Cerebellum (tissue), 4 donors: ENCODE measurements at places on chromosomes 12 and 14.

DNA sequence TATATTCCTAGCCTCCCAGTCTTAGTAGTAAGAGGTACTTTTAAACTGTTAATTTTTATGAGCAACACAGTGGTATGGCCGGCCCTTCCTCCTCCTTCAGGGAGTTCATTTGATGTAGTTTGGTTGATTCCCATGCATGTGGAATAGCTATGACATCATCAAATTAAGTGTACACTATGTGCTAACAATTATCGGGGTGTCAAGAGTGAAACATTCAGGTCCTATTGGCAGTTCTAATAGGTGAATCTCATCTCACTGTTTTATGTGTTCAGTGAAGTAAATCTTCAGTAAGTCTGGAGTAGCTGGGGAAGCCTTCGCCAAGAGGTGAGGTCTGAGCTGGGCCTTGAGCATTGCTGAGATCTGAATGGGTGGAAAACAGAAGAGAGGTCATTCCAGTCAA is 656.5 kb downstream of the DIO2 start:
- DNase-seq, result no peak

- DNase-seq, result peak; percentile 83
Measured at GRCh38 chr12:57864442-57865083, 18.0 kb upstream of the CTDSP2 start.

DNA sequence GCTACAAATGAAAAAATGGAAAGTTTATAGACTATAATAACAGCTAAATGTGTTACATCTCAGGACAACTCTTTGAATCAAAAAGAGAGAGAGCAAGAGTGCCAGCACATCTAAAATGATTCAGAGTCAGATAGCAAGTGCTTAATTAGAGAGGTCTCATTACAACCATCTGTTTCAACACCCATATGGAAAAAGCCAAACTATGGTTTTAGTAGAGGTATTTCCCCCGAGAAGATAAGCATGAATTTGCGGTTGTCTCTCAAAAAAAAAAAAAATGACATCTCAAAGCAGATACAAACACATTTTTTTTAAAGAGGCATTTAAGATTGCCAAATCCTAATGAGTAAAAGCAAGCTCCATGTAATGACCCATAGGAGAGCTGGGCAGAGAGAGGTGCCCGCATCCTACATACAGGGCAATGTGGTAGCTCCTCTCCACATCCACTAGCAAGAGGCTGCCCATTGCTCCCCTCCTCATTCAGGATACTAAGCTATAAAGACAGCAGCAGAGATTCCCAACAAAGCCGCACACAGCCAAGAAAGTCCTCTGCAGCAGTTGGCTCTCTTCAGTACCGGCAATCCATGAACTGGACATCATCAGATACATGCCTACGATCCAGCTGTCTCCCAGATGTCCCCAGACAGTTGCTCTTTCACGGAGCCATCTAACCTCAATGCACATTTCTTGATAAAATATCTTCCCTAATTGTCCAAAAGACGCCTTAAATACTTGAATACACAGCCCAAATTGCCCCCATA is 100.4 kb downstream of the EFCAB11 start:
- DNase-seq, result no peak

GRCh38 chr12:132373901-132374611 is 44.7 kb upstream of the GALNT9 start:
- DNase-seq, result peak; percentile 67

DNA sequence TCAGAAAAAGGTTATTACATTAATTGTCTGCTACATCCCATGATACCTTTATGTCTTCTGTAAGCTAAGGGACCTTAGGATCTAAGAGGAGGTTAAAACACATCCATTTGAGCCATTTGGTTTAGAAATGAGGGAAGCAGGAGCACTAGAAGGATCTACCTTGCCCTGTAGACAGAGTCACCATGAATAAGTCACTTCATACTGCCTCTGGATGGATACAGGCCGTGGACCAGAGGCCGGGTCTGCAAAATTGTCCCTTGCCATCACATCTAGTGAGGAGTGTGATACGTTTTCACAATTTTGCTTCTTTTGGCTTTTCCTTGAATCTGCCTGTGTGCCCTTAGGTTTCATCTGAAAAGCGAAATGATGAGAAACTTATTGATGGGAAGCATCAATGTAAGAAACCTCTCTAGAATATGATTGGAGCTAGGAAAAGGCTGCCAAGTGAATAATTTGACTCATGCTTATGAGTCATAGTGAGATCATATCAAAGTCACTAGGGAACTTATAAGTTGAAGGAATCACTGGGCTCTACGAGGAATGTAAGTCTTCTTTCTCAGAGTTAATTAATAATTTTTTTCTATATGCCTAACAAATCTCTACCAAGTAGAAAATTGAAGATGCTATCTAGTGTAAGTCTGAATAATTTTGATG is 10.8 kb downstream of the GLRX5 start:
- DNase-seq, result no peak

DNA sequence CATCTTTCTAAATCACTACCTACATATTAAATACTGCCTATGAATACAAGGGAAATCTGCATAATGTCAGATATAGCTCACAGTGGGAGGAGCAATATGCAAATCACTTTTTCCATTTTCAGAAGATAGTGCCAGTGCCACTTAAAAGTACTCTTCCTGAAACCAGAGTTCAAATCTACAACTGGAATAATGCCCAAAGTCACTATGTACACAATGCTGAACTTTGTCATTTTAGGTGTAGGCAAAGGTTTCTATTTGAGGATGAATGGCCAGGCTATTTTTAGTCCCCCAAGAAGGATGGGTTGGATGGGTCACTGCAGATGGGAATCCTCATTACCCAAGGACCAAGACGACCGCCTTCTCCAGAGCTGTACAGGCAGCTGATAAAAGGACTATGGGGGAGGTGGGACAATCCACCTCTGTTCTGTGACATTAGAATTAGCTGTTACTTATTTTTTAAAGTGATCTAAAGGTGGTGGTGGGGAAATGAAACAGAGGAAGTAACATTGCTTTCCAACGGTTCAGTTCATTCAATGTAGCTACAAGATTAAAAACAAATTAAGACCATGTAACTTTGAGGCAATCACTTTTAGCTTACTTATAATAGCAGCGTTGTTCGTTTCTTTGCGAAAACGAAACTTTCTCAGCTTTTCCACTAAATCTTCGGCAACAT is 5.6 kb downstream of the GMFB start:
- DNase-seq, result no peak

- DNase-seq, result no peak
Measured at GRCh38 chr12:182381-182892, 31.5 kb downstream of the SLC6A12 start.

DNA sequence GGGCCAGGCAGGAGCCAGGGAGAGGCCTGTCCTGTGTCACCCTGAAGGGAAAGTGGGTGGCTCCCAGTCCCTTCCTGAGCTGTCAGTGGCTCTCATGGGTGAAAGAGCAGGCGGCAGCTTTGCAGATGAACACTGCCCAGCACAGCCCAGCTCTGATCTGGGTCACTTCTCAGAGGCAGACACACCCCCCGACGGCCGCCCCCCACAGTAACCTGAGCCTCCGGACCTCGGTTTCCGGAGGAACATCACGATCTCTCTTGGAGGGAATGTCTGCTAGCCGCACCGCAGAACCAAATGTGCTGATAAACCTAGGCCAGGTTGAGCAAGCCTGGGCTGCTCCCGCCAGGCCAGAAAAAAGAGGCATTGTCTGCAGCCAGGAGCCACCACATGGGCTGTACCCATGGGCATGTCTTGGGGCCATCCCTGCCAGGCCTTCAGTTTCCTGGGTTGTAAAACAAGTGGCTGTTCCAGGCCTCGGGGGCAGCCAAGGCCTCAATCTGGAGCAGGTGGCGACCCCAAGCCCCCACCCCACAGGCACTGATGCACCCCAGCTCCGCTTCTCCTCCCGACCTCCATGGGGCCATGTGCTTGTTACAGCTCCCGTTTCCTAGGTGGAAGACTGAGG is 57.6 kb downstream of the NCOR2 start:
- peak; percentile 62 for DNase-seq

DNA sequence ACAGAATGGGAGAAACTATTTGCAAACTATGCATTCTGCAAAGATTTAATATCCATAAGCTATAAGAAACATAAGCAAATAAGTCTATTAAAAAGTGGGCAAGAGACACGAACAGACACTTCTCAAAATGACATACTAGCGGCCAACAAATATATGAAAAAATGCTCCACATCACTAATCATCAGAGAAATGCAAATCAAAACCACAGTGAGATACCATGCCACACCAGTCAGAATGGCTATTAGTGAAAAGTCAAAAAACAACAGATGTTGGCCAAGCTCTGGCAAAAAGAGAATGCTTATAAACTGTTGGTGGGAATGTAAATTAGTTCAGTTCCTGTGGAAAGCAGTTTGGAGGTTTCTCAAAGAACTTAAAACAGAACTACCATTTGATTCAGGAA is 121.3 kb downstream of the KCNMB4 start:
- no peak for DNase-seq

GRCh38 chr14:32707742-32708500 is 230.8 kb upstream of the NPAS3 start:
- no peak for DNase-seq

DNA sequence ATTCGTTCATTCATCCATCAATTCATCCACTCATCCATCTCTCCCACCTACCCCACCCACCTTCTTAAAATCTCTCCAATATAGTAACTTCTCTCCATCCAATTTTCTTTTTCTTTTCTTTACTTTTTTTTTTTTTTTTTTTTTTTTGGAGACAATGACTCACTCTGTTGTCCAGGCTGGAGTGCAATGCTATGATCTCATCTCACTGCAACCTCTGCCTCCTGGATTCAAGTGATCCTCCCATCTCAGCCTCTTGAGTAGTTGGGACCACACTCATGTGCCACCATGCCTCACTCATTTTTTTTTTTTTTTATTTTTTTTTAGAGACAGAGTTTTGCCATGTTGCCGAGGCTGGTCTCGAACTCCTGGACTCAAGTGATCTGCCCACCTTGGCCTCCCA is 118.4 kb downstream of the SUDS3 start:
- DNase-seq, result no peak

- no peak for DNase-seq
Measured at GRCh38 chr12:109752117-109753053, 38.8 kb downstream of the FAM222A start.

- peak; percentile 17 for DNase-seq
Measured at GRCh38 chr12:51270067-51270950, at the start of gene SMAGP. TSS of gene SMAGP (minus strand) at chr12:51270415. CDS start at chr12:51269278, 1,137 bp downstream.

DNA sequence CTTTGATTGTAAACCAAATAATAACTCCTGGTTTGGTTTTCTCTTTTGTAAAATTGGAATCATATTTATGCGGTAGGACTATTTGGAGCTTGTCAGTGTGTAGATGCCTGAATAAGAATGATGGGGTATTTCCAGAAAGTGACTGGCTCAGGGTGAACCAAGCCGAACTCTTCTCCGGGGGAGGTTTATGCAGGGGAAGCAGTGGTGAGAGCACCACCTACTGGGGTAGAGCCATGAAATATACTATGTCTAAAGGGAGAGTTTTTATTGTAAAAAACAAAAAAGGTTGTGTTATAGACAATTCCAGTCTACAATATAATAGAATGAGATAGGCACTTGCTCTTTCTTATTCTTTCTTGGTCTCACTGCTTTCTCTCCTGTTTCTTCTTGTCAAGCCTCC is 222.9 kb upstream of the SLC16A7 start:
- no peak for DNase-seq

DNA sequence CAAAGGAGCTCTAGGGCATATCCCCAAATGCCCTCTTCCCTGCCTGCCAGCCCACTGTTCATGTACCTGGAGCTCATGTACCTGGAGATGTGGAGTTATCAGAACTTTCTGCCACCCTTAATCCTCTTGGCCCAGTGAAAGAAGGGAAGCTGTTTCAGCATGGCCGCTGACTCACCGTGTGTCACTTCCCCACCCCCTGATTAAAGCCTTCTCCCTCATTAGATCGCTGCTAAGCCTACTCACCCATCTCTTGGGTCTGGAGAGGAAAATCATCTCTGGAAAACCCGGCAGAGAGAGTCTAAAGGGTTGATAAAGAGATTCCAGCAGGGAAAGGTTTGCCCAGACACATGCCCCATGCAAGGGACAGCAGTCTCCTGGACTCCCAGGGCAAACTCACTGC is 4.5 kb upstream of the LTBP2 start:
- no peak for DNase-seq

DNA sequence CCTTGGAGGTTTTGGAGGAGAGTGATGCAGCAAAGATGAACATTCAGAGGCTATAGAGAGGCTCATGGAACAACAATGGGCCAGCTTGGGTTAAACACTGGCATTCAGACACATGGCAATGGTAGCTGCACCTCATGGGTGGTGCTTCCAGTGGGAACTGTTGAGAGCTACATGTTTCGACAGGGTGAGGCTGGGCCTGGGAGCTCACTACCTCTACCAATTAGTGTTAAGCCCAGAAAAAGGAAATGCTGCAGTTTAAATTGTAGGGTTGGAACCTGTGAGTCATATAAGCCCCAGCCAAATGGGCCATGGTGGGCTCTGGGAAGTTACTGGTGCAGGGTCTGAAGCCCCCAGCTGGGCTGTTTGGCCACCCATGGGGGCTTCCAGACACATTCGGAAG is 279.7 kb downstream of the ZFP36L1 start:
- DNase-seq, result no peak

- no peak for DNase-seq
Measured at GRCh38 chr12:71782017-71782416, 27.4 kb downstream of the RAB21 start.

DNA sequence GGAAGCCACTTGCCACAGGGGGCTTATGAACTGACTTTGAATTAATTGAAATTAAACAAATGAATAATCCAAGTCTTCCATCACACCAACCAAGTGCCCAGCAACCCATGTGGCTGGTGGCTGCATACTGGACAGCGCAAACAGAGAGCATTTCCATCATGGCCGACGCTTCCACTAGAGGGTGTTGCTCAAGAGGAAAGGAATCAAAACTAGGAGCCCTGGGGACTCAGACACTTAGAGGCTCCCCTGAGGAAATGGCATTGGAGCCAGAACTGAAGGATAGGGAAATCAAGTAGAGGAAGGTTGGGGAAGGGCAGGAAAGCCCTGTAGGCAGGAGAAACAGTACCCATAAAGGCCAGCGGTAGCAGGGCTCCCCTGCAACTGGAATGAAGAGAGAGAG is 50.6 kb upstream of the NUAK1 start:
- DNase-seq, result no peak

- no peak for DNase-seq
Measured at GRCh38 chr12:118307069-118307954, 65.4 kb downstream of the TAOK3 start.

DNA sequence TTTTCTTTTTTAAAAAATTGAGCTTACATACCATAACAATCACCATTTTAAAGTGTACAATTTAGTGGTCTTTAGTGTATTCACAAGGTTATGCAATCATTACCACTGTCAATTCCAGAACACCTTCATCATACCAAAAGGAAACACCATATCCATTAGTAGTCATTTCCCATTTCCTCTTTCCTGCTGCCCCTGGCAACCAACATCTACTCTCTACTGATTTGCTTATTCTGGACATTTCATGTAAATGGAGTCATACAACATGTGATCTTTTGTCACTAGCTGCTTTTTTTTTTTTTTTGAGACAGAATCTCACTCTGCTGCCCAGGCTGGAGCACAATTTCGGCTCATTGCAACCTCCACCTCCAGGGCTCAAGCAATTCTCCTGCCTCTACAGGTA is 66.8 kb upstream of the CFL2 start:
- no peak for DNase-seq

- DNase-seq, result no peak
Measured at GRCh38 chr12:82130762-82131161, 227.4 kb downstream of the CCDC59 start.
